ENCODE measurements at places on chromosomes 11 and 22. TPM values are rescaled to one million over a fixed set of nuclear protein-coding genes. Genes with fewer than 3 reads are reported as not detected.

The GSTT2B gene
- total RNA-seq = 19.5 TPM

DNA sequence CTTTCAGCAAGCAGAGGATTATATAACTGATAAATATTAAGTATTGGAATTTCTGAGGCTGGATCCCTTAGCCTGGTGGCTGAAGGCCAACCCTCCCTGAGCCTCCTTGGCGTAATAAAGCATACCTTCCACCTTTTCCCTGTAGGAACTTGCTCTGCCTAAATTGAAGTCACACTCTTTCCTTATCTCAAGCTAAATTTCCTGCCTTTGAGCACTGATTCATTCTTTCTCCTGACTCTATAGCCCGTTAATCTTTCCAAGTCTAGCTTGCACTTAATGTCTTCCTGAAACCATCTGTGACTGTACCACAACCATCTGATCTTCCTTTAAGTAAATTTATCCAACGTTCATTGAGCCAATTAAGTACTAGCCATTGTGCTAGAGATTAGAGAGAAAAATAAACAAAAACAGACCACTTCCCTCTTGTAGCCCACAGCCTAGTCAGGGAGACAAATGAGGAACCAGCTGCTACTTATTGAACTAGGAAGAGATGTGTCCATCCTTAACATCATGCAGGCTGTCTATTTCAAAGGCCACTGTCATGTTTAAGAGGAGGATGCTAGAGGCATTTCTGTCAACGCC, 62.9 kb downstream of the GRK3 start:
- no peak for DNase-seq

The GAB2 gene
- total RNA-seq = 63.3 TPM

The C11orf21 gene
- total RNA-seq = 3.1 TPM

DNA sequence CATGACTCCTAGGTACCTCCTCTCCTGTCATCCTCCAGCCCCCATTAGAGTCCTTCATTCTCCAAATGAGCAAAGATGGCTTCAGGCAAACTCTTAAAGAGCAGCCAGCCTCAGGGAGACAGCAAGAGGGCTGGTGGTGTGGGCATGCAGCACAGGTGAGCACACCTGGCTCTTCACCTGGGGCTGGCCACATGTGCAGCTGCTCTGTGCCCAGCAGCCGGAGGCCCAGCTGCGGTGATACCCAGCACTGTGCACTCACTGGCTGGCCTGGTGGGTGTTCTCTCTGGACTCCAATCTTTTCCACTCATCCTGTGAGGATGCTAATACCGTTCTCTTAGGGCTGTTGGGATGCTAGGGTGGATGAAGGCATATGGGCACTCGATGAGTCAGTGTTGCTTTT, 106.1 kb upstream of the PARVA start:
- no peak for DNase-seq

- no peak for DNase-seq
These were observed 74.2 kb upstream of the MS4A8 start for GRCh38 chr11:60625262-60625661.

- peak; percentile 43 for DNase-seq
These were observed 6.8 kb downstream of the C11orf21 start for GRCh38 chr11:2294926-2295290.

DNA sequence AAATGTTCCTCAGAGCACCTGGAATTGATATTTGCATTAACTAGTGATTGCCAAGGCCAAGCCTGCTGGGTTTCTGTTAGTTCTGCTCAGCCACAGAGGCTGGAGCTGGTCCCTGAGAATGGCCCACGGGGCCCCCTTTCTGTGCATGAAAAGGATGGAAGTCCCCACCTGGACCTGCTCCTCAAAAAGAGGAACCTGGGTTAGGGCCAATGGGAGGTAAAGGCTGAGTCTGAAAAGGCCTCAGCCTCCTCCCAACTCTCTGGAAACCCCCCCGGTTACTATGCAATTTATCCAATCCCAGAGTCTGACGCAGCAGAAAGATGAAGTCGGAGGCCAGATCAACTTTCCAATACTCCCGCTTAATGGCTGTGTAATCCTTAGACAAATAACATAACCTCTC, 6.8 kb upstream of the CREB3L1 start:
- DNase-seq = no peak

The IGSF9B gene
- total RNA-seq = 13.5 TPM

The APOA4 gene
- not detected for total RNA-seq

The OR4P4 gene
- not detected for total RNA-seq
